Stimulated activated CD4-positive, alpha-beta T cell treated with anti-CD3 and anti-CD28 coated beads, Interleukin-2, amount 100 ng/mL, for 4 hours (primary cell): ENCODE measurements at places on chromosomes 7 and 10.
A peak's percentile ranks its signal among the peaks of the same experiment; 100 is the strongest.

DNA sequence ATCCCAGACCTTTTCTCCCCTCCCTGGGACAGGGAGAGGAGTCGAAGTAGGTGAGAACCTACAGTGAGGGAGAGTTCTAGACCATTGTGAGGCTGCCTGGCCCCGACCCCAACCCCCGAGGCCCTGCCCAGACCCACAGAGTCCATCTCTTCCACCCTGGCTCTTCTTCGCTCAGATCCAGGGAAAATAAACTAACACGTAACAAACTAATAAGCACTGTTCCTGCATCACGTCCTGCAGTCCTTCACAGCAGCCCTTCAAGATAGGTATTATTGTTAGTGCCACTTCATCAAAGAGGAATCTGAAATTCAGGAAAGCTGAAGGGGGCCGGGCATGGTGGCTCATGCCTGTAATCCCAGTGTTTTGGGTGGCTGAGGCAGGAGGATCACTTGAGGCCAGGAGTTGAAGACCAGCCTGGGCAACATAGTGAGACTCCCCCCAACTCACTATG is at the start of gene SPACDR:
Gene SPACDR (minus strand): TSS at position 51 of the 451 bp plus-strand sequence. CDS start 235 bp downstream, outside the sequence.
- DNase-seq = no peak

GRCh38 chr7:26180792-26181198 is 19.8 kb downstream of the HNRNPA2B1 start:
- DNase-seq = no peak

GRCh38 chr10:20041931-20042330 is 225.7 kb downstream of the PLXDC2 start:
- no peak for DNase-seq

- no peak for DNase-seq
These were observed 63.6 kb downstream of the ARHGAP22 start for GRCh38 chr10:48541144-48541795.

- no peak for DNase-seq
These were observed 25.9 kb downstream of the HKDC1 start for GRCh38 chr10:69246036-69246435.

DNA sequence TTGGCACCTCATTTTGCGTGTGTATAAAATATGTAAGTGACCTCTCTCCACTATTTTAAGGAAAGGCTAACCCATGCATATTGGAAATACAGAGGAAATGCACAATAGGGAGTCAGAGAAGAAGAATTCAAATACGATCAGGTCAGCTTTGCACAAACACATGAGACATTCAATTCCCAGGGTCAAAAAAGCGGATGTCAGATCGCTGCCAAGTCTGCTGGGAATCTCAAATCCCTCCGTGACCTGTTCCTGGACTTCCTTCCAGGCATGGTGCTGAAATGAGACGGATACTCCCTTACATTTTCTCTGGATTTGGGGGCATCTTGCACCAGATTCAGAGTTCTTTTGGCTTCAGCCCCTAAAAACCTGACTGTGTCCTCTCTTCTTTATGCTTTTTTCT is 91.9 kb upstream of the PRKCQ start:
- no peak for DNase-seq

- DNase-seq = no peak
These were observed 10.9 kb upstream of the LGI1 start for GRCh38 chr10:93746844-93747284.

GRCh38 chr10:117424883-117425649 is 49.8 kb upstream of the PDZD8 start:
- DNase-seq = no peak

DNA sequence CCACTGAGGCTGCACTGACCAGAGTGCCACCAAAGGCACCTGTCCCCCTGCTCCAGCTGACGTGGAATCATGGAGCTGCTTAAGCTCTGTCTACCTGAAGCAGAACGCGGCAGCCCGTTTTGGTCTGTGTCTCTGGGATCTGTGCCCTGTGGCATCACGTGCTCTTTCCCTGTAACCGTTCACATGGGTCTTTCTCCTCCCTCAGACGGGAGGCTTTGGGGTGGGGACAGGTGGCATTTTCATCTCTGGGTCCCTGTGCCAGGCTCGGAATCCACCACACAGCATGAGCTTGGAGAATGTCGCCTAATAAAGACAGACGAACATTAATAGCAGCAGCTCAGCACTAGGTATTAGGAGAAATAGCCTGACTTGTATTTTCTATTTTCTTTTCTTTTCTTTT is 1.6 kb upstream of the ADAP1 start:
- no peak for DNase-seq

GRCh38 chr10:35896001-35896400 is 253.9 kb upstream of the FZD8 start:
- DNase-seq = no peak

GRCh38 chr10:97483921-97484320 is 14.3 kb downstream of the MMS19 start:
- no peak for DNase-seq

GRCh38 chr10:17652585-17652984 is 8.6 kb downstream of the STAM start:
- no peak for DNase-seq

DNA sequence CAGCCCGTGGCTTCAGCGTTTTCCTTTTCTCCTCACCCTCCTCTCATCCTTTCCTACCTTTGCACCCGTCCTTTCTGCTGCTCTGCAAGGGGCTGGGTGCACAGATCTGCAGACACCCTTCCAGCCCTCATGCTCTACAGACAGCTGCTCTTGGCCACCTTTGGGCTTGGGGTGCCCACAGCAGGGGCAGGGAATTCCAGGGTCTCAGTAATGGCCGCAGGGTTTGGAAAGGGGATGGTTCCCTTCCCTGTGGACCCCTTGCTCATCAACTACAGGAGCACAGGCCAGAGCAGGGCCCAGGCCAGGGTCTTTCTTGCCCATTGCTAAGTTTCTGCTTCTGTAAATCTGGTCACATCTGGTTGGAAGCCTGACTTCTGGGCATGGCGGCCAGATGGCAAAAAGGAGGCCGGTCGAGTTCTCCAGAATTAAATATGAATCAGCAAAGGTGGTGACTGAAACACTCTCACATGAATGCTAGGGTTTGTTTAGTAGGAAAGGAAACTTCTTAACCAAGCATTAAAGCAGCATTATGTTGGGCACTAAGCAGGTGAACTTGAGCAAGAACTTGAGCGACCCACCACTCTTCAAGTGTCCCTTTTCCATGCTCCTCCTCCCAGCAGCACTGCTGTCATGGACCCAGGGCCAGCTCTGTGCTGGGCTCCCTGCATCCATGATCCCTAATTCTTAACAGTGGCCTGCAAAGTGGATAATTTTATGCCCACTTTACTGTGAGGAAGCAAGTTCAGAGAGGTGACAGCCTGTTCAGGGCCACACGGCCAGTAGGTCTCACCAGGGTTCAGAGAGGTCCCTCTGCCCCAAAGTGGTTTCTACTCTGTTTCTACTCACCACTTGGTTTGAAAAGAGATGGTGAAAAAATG is 1.5 kb downstream of the ECHDC3 start:
- no peak for DNase-seq

DNA sequence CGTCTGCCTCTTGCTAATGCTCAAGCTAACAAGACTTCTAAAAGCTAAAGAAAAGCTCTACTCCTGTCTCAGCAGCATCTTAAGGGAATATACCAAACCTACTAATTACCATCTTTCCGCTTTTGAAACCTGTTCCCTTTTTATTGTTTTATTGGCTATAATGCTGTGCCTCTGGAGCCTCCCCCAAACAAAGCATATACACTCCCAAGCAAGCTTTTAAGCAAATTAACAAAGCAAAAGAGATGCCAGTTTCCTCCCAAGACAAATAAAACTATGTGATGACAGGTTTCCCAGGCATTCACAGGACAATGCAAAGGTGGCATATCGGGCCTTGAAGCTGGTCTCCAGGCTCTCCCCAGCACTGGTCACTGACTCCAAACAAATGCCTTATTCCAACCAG is 52.9 kb downstream of the SLC37A3 start:
- DNase-seq = no peak

DNA sequence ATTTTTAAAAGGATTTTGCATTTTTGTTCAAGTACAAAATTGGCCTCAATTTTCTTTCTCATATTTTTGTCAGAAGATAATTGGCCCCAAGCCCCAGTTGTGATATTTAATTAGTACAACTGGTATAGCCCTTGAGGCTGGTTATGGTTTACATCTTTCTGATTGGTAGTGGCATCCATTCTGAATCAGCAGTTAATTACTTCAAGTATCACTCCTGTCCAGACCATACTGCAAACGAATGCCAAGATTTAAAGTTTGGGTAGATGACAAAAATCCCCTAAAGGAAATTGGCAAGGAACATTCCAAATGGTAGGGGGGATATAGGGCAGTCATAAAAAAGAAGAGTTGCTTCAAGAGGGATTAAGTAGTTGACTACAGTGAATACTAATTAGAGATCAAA is 23.1 kb downstream of the MYPN start:
- no peak for DNase-seq

DNA sequence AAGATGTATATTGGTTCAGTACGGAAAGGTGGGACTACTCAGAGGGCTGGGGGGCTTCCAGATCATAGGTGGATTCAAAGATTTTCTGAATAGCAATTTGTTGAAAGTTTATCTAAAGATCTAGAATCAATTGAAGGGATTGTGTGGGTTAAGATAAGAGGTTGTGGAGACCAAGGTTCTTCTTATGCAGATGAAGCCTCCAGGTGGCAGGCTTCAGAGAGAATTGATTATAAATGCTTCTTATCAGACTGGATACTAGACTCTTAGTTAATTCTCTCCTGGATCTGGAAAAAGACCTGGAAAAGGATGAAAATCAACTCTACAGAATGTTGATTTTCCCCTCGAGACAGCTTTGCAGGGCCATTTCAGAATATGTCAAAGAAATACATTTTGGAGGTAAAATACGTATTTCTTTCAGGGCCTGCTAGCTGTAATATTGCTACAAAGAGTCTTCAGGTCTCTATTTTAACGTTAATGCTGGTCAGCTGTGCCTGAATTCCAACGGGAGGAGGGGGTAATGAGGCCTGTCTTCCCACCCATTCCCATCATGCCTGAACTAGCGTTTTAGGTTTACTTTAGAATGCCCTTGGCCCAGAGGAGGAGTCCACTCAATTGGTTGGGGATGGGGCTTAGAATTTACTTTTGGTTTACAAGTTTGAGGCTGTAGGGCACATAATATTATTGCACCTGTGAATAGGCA is 12.8 kb upstream of the GPR15LG start:
- DNase-seq = no peak

GRCh38 chr7:132576721-132577085 is 433 bp upstream of the PLXNA4 start:
- DNase-seq = no peak

GRCh38 chr10:88437411-88437810 is 145.7 kb downstream of the RNLS start:
- no peak for DNase-seq

DNA sequence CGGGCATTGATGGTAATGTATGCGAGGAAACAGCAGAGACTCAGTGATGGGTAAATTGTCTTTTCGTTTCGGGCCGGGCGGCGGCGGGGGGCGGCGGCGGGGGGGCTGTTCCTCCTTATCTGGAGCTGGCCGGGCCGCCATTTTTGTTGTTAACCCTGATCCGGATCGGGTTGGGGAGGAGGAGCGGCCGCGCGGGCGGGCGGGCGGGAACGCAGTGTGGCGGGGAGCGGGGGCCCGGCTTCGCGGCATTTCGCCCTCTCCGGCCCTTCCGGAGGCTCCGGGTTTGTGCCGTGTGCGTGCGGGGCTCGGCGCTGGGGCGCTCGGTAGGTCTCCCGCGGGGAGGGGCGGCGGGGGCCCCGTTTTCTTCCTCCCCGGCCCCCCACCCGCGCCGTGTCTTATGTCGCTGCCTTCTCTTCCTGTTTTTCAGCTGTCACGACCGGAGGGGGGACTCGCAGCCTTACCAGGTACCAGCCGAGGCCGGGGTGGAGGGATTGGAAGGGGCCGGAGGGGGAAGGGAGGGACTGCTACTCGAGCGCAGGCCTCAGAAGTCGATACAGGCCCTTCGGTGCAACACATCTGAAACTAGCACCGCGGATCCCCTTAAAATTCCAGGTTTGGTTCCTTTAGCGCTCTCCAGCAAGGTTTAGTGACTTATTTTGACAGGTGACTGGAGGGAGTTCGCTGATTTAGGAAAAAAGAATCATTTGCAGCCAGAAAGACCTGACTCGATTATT is 820 bp downstream of the WAC start:
- DNase-seq = peak; percentile 52

- no peak for DNase-seq
These were observed 102.3 kb downstream of the KLF6 start for GRCh38 chr10:3682745-3683144.
